Neural cell (in vitro differentiated cells): ENCODE measurements at places on chromosomes 5 and 9. TPM values are rescaled to one million over a fixed set of nuclear protein-coding genes. Genes with fewer than 3 reads are reported as not detected.

Gene ARRDC3
- polyA plus RNA-seq = 279 and 297 TPM in 2 replicates

Gene LRRC26
- 2.2 and 3.2 TPM in 2 replicates for polyA plus RNA-seq

Gene EXOSC3
- 40.7 and 46.4 TPM in 2 replicates for polyA plus RNA-seq

Gene TAF1L
- not detected in 2 replicates for polyA plus RNA-seq

Gene PCDHGC3
- polyA plus RNA-seq = 2.1 and 2.8 TPM in 2 replicates

Gene SNCB
- 10.1 and 12.5 TPM in 2 replicates for polyA plus RNA-seq

Gene SLC4A9
- not detected in 2 replicates for polyA plus RNA-seq

Gene C5orf58
- not detected in 2 replicates for polyA plus RNA-seq

Gene PDCD1LG2
- not detected in 2 replicates for polyA plus RNA-seq

Gene SREK1IP1
- polyA plus RNA-seq = 13.6 and 23.5 TPM in 2 replicates

Gene CANX
- polyA plus RNA-seq = 227 and 232 TPM in 2 replicates

Gene CDHR2
- polyA plus RNA-seq = 0.38 and 1.0 TPM in 2 replicates

Gene OR1N1
- not detected in 2 replicates for polyA plus RNA-seq

Gene TTF1
- 17.6 and 27.1 TPM in 2 replicates for polyA plus RNA-seq

Gene ST8SIA4
- 14.9 and 15.6 TPM in 2 replicates for polyA plus RNA-seq

Gene INSYN2B
- polyA plus RNA-seq = 0.37 and 5.5 TPM in 2 replicates

Gene FOXD4L5
- polyA plus RNA-seq = 0.06 and 0.12 TPM in 2 replicates

Gene PCDHA12
- polyA plus RNA-seq = 12.8 and 13.9 TPM in 2 replicates

Gene FEM1C
- polyA plus RNA-seq = 15.1 and 16.4 TPM in 2 replicates

Gene RGP1
- 8.1 and 9.9 TPM in 2 replicates for polyA plus RNA-seq

Gene ADGRD2
- not detected in 2 replicates for polyA plus RNA-seq
